NCI-H146 (cell line): ENCODE measurements at places on chromosomes 1 and 21.

GRCh38 chr1:207069858-207070506 is 16.9 kb downstream of the PFKFB2 start:
- DNase-seq = no peak

- peak; percentile 4 for DNase-seq
Measured at GRCh38 chr1:86507935-86508582, 38.8 kb upstream of the CLCA4 start.

- DNase-seq = no peak
Measured at GRCh38 chr1:69363236-69363635, 204.5 kb upstream of the LRRC7 start.

GRCh38 chr21:38831526-38832467 is 26.1 kb downstream of the ETS2 start:
- DNase-seq = no peak

GRCh38 chr1:3727042-3727824 is 25.0 kb upstream of the CCDC27 start:
- no peak for DNase-seq

DNA sequence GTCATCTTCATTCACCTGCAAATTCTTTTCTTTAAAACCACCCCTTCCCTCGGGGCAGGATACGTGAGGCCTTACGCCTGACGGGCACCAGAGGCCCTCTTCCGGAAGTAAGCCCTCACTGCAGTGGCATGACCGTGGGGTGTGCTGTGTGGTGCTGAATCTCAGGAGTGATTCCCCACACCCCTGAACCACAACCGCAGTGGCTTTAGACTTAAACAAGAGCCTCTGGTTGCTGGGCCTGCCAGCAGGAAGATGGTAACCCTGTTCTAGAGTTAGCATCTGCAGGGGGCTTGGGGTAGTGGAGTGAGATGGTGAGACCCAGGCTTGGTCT is 12.1 kb downstream of the BSND start:
- no peak for DNase-seq

DNA sequence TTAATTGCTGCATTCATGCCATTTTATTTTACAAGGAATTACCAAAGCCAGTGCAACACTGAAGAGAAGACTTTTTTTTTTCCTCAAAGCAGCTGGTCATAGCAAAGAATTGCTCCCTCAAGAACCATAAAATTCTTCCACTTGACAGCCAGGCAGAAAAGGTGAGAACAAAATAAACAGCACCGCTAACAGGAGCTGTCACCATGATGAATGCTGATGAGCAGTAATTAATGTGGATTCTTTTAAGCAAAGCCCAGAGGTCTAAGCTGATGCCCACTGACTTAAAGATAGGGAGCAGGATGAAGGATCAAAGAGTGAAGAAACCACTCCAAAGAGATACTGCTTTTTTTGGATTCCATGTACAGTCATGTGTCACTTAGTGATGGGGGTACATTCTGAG is 428.4 kb downstream of the BRINP3 start:
- DNase-seq = peak; percentile 35

- no peak for DNase-seq
Measured at GRCh38 chr21:26965907-26966581, 844 bp downstream of the ADAMTS5 start.

DNA sequence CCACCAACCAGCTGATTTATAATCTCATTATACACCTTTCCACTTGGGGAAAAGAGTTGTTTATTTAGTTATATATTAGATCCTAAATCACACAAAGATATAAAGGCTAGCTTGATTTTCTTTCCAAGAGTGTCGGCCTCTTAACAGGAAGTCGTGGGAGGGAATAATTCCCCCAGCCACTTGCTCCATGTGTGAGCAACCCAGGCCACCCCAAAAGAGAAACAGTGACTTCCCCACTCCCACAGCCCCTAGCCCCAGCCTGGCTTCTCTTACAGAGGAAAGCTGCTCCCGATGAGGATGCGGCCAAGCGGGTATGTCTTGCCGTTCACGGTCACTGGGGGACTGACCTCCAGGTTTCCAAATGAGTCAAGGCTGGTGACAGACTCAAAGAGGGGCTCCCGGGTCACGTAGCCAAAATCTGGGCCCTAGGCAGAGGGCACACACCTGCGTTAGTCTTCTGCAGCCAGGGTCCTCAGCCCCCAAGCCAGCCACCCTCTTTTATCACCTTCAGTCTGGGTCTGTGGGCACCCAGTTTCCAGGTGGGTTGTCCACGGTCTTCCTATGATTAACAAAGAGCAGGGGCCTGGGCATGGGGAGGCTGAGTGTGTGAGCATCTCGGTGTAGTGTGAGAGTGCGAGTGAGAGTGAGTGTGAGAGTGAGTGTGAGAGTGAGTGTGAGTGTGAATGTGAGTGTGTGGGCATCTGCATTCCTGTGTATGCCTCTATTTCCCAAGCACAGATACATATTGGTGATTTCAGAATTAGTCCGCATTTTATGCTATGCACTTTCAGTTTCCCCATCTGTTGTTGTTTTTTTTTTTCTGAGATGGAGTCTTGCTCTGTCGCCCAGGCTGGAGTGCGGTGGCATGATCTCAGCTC is 25.4 kb upstream of the SDHB start:
- no peak for DNase-seq

DNA sequence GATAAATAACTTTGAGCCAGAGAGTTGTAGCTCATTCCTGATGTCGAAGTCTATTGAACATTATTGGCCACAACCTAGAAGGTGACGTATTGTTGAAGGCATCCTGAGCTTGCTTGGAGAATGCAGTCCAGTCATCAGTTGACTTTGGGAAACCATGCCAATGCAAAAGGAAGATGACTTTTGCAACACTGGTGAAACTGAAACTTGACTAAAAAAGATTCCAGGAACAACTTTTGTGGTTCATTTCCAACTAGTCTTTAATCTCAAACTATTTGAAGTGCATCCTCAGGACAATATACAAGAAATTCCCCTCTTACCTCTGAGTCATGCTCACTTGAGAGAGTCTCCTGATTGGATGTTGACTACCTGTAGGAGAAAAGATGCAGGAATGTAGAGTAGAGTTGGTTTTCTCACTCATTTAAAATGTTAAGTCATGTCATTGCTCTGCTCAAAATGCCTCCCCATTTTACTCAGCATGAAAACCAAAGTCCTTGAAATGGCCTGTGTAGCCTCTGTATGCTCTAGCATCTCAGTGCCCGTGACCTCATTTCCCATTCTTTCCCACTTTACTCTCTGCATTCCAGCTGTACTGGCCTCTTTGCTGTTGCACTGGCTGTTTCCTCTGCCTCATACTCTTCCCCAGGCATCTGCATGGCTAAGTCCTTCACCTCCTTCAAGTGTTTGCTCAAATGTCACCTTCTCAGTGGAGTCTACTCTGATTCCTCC is 24.4 kb upstream of the LEPR start:
- DNase-seq = no peak

DNA sequence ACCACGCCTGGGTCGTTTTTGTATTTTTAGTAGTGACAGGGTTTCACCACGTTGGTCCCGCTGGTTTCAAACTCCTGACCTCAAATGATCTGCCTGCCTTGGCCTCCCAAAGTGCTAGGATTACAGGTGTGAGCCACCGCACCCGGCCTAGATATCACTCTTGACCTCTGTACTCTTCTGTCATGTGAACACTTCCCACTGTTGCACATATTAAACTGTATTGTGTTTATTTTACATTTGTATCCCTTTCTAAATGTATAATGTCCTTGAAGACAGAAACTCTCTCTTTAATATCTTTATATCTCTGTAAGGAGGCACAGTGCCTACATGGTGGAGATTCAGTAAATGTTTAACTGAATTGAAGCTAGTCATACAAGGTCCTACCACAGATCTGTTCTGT is 19.3 kb upstream of the PSMD4 start:
- no peak for DNase-seq

- no peak for DNase-seq
Measured at GRCh38 chr1:35727434-35728040, 8.9 kb upstream of the C1orf216 start.

- no peak for DNase-seq
Measured at GRCh38 chr1:236009857-236010256, 55.0 kb downstream of the NID1 start.

- no peak for DNase-seq
Measured at GRCh38 chr21:36183144-36183795, 26.6 kb downstream of the DOP1B start.

GRCh38 chr1:158148468-158148867 is 32.2 kb upstream of the CD1D start:
- no peak for DNase-seq

DNA sequence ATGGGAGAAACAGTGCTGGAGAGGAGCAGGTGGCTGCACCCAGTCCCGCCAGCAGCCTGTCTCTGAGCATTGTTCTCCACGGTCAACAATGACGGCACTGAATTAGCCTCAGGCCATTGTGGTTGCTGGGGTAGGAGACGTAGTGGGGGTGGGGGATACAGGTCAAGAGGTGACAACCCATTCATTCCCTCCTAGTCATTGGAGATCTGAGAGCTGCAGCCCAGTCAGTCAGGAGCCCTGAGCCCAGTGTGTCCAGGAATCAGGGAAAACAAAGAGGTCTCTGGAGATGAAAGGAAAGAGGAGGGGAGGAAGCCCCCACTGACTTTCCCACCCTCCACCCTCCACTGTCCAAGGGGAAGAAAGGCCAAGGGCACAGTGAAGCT is 15.3 kb downstream of the SMIM12 start:
- DNase-seq = peak; percentile 88

DNA sequence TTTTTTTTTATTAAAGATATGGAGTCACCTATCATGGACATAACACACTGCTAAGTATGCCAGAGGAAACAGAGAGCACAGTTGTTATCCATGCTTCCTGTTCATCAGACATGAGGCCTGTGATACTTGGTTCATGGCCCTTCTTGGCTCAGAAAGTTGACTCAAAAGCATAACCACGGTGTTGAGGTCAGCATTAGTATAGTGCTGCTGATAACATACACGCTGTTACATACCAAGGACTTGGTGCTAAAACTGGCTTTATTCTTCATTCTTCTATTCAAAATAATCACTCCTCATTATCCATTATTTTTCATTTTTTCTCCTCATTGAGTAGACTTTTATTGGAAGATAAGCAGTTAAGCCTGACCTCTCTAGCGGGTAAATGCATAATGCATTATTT is 464.1 kb downstream of the ADGRL2 start:
- DNase-seq = no peak

DNA sequence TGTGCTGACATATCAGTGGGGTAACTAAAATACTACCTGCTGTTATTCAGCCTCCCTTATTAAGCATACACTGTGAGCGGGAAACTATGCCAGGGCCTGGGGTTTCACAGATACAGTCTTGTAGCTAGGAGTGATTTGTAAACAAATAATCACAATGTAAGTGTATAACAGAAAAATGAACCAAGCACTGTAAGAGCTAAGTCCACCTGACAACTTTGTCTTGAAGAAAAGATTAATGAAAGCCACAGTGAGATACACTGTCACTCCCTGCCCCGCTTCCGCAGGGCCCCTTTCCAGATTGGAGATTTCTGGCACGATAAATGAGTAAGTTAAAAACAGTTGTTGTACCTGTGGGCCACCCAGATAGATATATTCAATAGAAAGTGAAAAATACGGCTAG is 4.8 kb downstream of the RCAN3 start:
- no peak for DNase-seq

- no peak for DNase-seq
Measured at GRCh38 chr1:246809473-246809872, 85.3 kb downstream of the SCCPDH start.

DNA sequence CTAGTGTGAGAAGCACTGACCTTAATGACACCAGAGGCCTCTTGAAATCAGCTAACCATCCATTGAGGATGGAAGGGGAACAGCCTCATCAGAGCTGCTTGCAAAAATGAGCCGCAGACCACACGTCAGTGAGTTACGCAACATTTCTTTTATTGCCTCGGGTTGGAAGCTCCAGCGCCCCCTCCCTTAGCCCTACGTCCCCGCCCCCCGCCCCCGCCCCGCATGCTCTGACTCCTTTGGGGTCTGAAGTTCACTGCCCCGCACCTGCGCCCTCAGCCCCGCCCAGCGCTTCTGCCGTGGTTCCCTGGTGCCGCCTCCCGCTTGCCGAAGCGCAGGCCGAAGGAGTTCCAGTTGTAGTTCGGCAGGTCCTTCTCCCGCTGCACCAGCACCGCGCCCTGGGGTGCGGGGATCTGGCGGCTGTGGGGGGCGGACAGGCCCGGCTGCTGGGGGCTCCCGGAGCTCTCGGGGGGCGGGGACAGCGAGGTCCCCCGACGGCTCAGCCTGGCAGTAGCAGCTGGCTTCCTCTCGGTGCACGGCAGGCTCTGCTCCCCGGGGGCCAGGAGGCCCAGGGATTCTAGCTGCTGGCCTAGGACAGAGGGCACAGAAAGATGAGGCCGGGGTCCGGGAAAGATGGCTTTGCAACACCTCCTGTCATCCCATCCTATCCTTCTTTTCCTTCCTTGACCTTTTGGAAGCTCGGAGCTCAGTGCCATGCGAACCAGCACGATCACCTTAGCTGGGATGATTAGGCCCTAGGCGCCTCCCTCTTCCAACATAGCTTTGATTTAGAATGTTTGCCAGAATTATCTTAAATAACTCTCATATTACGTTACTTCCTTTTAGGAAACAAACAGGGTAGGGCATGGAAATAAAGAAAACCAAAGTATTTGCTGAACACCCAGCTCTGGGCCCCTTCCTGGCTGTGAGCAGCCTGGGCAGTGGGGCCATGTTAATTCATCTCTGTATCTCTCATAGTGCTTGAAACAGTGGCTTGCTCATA is 5.8 kb downstream of the KISS1 start:
- DNase-seq = peak; percentile 43

- no peak for DNase-seq
Measured at GRCh38 chr1:115306146-115306545, 31.9 kb downstream of the NGF start.

GRCh38 chr1:153355445-153356071 is 2.1 kb upstream of the S100A9 start:
- DNase-seq = peak; percentile 63
